ENCODE measurements at places on chromosomes 13 and 19.

GRCh38 chr13:113820813-113821651 lies 42.8 kb downstream of the GAS6 start:
- DNase-seq, result no peak

DNA sequence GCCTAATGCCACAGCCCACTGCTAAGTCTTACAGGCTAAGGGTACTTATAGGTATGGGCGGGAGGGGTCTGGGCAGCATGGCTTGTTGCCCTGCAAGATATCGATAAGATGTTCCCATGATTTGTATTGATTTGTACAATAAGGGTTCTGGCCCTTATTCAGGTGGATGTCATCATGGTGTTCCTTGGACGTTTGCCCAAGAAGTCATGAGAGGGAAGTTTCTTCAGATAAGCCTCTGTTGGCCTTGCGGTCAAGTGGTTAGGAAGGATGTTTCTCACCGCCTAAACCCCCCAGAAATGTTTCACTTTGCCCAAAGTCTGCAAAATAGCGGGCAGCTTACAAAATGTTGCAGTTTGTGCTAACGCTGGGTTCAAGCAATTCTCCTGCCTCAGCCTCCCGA lies 7.3 kb downstream of the PARP4 start:
- DNase-seq, result no peak

GRCh38 chr19:3175781-3176714 lies 2.5 kb upstream of the S1PR4 start:
- DNase-seq, result no peak

DNA sequence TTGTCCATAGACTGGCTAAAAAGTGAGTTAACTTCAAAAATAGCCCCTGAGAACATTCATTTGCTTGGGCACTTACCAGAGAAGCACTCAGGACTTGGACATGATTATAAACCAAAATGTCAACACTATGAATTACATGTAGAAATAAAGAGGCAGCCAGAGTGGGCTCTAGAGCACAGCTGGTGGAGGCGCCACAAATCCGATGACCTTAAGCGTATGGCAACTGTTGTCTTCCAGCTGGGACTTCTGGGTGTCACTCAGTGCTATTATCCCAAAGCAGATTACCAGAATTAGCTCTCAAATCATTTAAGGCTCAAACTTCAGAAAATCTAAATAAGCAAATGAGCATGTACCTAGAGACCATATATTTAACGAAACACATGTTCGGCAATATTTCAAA lies 1255.5 kb upstream of the SLC10A2 start:
- DNase-seq, result no peak

DNA sequence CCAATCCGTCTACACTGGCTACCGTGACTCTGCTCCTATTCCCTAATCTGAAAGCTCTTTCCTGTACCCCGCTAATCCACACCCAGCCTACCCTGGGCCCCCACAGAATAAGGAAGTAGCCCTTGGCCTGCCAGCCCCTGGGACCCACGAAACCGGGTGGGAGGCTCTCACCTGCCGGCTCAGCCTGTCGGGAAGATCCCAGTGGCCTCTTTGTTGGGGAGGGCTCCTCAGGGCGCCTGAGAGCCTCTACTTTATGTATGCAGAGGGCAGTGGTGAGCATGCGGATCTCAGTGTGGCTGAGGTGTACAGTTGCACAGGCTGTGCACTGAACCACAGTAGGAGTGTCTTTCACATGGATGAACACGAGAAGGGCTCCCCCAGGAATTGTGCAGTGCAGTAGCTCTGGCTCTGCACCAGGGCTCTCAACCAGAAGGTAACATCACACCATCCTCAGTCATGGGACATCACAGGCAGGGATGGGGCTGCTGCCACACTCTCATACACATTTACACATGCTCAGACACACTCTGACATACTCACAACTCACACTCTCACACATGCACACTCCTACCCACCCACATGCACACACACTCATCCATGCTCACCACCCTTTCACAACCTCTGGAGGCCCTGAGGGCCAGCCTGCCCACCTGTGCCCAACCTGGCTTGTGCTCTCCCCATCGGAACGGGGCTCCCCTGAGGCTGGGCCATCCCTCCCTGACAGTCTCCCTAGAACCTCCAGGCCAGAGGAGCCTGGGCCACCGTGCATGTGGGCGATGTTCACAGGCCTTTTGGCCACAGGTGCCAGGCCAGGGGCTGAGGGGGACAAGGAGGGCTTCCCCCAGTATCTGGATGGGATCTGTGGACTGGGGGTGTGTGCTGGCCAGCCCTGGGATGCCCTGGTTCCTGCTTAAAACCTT lies 135.0 kb downstream of the URI1 start:
- DNase-seq, result no peak

DNA sequence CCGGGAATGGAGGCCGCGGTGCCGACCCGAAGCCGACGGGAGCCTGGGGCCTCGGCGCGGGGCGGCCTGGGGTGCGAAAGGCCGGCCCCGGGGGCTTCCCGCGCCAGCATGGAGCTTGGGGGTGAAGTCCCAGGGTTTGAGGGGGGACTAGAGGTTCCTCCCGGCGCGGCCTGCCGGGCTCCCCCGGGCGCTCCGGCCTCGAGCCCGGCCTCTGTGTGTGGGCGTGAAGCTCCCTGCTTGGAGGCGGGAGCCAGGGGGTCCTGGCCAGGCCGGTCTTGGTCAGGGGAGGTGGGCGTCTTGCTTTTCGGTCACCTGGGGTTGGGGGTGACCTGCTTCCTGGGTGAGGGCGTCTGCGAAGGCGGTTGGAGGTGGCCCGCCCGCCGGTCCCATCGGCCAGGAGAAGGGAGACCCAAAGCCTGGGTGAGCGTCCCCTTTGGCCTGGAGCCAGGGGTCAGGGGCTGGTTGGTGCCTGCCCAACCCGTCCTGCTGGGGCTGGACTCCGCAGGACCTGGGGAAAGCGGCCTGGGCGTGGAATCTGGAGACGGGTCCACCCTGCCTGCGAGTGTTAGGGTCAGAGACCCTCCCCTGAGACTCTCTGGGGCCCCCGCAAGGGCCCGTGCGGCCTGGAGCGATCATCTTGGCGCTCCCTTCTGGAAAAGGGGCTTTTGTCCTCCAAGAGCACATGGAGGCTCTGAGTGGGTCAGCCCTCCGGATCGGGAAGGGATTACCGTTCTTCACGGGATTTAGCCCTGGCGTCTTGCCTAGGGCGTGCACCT lies 535 bp downstream of the BSG start:
- peak; percentile 46 for DNase-seq

- no peak for DNase-seq
These were observed 1071.9 kb upstream of the ATXN8OS start for GRCh38 chr13:69035771-69036170.

- DNase-seq, result no peak
These were observed 2.4 kb downstream of the CRLF1 start for GRCh38 chr19:18603958-18604819.

DNA sequence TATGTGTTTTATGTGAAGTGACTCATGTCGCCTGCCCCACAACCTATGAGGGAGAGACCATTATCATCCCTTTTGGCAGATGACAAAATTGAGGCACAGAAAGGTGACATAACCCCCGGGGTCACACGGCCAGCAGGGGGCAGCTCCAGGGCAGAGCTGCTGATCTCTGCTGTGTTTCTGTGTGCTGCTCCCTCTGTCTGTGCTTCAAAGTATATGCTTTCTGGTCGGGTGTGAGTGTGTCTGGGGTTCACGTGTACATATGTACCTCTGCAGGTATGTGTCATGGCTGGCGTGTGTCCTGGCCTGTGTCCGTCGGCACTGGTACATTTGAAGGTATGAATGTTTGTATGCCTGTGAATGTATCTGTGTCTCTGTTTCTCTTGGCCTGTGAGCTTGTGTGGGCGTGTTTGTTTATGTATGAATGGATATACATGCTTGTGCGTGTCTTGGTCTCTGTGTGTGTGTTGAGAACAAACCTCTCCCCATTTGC lies 7.1 kb downstream of the LIPE start:
- DNase-seq, result peak; percentile 85

DNA sequence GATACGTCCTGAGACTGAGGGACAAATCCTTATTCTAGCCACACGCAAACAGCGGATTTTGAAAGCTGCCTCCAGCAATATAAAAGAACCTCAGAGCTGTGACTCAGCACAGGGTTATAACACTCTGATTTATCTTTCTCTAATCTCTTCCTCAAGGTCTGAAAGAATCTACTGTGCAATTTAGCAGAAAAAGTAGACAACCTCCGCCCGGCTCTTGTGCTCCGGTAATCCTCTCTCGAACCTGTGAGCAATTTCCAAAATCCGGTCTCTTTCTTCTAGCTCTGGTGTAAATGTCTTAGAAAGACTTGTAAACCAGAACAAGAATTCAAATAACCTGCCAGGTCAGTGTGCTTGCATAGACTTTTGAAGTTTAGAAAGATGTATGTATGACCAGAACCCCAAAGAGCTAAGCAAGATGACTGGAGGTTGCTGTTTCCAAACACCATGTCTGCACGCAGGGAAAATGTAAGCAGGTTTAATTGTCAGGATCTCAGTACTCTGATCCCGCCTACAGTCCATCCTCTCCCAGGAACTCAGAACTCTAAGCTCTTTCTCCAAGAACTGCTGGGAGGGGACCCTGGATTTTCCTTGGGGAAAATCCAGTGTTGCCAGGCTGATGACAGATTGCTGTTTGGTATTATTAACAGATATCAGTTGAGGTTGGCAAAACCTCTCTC lies 338.1 kb downstream of the RFC3 start:
- no peak for DNase-seq

DNA sequence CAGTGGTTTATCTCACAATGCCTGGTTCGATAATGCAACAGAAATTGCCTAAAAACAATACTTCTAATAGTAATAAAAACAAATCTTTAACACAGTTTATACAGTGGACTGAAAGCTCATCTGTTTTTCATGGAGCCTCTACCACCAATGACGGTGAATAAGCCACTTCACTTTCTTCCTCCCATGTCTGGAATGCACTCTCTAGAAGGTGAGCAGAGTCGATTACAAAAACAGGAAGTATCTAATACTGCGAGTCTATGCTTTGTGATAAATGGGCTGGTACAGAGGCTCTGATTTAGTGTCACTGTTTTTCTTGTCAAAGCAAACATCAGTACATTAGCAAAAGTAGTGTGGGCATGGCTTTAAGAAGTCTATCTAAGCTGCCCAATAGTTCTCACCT lies 1348.6 kb upstream of the SLC10A2 start:
- DNase-seq, result no peak

GRCh38 chr13:110291286-110291685 lies 15.7 kb downstream of the COL4A1 start:
- no peak for DNase-seq

DNA sequence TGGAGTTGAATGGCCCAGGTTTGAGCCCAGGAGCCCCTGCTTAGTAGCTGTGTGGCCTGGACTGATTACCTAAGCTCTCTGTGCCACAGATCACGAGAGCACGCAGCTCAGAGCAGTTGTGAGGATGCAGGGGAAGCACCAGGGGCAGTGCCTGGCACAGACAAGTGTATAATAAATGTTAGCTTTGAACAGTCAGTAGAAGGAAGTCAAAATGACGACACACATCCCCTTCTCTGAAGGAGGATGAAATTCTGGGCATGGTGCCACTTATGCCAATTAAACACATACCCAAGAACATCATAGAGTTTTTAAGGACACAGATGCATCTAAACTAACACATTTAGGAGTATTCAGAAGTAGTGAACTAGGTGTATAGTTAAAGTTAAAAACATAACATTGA lies 24.9 kb upstream of the SIGLEC11 start:
- no peak for DNase-seq

GRCh38 chr13:114260814-114261213 lies 20.6 kb upstream of the UPF3A start:
- no peak for DNase-seq

- no peak for DNase-seq
These were observed 28.8 kb downstream of the TSSK6 start for GRCh38 chr19:19486343-19487076.

GRCh38 chr19:28602675-28603298 lies 610.2 kb downstream of the UQCRFS1 start:
- DNase-seq, result no peak

DNA sequence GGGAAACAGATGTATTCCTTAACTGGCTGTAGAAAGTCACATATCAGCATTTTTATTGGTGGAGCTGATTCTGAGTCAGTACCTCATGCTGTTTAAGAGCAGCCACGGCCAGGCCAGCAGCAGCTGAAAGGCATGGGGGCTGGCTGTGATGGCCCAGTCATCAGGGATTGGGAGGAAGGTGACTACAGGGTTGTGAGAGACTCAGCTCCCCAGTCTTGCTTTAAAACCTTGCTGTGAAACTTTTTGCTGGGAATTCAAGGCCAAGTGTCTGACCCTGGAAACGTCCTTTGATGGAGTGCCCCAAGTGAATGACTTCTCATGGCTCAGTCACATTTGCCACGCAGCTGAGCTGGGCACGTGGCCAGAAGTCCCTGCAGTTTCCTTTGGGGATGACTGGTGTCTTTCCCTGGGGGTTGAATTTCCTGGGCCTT lies 39.1 kb upstream of the RNF113B start:
- DNase-seq, result no peak

DNA sequence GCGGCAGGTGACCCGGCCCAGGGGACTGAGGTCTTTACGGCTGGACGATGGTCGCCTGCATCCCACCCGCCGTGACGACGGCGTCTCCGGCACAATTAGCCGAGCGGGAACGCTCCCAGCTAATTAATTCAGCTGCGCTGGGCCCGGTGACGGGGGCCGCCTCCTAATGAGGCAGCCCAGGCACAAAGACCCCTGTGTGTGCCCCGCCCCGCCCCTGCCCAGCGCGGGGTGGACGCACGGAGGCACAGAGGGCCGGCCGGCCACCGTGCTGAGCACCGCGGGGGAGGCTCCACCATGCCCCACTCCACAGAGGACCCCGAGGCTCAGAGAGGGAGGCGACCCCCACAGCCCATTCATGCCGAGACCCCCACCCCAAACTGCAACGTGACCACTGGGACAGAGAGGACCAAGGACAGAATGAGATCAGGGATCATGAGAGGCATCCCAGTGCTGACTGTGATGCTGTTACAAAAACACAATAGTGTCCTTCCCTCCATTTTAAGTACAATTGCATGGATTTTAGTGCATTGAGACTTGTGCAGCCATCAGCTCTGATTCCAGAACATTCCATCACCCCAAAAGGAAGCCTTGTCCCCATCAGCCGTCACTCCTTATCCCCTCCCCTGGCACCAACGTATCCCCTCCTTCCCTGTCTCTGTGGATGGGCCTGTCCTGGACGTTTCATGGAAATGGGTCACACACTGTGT lies 17.0 kb downstream of the EFNA2 start:
- DNase-seq, result no peak
